T-helper 2 cell (primary cell): ENCODE measurements at places on chromosomes 7 and 10.

- DNase-seq: no peak
These were observed 187.0 kb downstream of the MAD1L1 start for GRCh38 chr7:2045559-2046405.

DNA sequence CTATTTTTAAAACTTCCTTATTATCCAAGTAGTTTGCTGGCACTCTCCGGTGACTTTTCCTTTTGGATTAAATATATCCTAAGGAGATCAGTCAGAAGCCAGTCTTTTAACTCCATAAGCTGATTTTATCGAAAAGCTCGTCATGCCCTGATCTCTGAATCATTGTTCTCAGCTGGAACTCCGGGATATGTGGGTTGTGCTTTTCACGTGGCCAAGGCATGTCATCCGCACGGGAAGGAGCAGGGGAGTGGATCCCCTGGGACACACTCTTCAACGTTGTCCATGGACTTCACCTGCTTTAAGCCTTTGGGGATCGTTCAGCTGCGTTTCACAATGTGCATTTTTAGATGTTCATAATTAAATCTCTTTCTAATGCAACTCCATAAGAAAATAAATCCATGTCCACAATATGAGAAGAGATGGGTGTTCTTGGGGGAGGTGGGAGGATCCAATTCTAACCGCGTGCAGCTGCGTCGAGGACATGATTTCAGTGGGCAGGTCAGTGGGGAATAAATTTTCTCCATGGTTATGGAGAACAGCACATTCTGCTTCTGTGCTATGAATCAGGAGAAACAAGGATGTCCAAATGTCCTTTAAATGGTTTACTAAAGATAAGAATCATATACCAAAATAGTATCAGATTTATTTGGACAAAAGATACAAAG, 229.5 kb upstream of the ADARB2 start:
- no peak for DNase-seq

GRCh38 chr7:116805100-116805544, 57.3 kb upstream of the CAPZA2 start:
- no peak for DNase-seq

DNA sequence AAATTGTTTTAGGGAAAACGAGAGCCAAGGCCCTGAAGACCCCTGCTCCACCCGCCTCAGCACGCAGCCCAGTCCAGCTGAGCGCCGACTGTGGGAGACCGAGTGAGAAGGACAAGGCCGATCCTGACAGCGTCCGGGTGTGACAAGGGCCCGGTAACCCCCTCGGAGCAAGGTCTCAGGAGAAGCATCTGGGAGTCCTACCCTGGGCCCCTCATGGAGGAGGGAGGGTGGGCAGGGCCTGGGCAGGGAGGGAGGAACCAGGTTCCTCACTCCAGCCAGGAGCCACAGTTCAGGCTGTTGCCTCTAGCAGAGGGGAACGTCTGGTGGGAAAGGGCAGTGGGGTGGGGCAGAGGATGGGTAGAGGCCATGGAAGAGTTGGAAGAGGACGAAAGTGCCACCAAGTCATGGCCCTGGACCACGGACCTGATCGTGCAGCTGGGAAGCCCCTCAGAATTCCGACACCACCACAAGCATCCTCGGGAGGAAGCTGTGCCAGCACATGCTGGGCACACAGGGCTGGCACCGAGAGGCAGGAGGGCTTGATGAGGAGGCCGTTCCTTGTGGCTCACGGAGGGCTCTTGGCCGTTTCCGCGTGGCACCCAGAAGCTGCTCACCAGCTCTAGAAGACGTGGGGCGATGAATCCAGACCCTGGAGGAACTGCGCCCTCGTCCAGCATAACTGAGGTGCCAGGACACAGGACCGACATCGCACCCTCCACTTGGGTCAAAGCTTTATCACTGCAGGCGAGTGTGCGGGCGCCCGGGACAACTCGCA, 2.2 kb upstream of the KNDC1 start:
- DNase-seq: no peak

DNA sequence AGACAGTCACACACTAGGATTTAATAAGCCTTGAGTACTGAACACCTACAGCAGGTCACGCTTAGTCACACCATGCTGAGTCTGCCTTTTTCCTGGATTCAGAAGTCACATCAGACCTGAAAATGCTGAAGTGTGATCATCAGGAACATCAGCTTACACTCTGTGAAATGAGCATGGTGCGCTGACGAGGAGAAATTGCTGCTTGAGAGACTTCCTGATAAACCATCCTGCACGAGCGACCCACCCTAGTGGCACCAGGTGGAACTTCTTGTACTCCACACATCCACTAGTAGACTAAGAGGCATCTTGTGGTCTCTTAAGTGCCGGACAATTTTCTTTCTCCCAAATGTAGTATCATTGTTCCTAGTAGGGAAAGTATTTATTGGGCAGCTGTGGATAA, 51.8 kb upstream of the MRLN start:
- no peak for DNase-seq

GRCh38 chr7:7662527-7662926, 22.0 kb downstream of the UMAD1 start:
- no peak for DNase-seq

GRCh38 chr7:151890355-151891004, 13.6 kb upstream of the PRKAG2 start:
- DNase-seq: no peak

GRCh38 chr7:141400356-141400755, 150.9 kb upstream of the AGK start:
- DNase-seq: no peak

- no peak for DNase-seq
These were observed 254.2 kb downstream of the COBL start for GRCh38 chr7:51062222-51062987.

GRCh38 chr10:110829721-110830410, 41.9 kb upstream of the PDCD4 start:
- DNase-seq: no peak

DNA sequence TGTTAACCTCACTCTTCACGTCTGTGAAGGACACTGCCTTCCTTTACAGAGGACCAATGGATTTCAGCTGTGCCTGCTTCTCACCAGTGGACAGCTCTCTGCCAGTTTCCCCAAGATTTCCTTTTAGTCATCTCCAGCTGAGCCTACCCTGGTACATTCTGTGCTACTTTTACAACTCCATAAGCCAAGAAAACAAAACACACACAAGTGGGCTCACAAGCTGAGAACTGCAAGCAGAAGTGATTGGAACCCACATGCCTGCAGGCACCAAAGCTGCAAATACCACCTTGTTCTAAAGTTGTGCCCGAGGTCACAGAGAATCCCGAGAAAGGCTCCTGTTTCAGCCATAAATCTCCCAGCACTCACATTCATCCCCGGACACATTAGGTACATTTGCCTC, 636.8 kb downstream of the PHTF2 start:
- no peak for DNase-seq

DNA sequence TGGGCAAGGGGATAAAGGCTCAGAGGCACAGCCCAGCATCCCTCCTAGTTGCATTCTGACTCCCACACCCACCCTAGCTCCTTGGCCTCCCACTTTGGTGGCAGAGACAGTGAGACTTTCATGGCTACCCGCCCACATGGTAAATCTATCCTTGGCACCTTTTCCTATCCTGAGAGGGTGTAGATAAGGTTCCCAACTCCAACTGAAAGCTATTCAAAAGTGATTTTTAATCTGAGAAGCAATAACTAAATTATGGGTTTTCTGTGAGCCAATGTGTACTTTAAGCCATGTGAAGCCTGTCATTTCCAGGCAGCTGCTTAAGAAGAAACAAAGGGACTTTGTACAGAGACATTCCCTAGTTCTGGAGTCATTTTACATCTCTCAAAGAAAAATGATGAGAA, 9.1 kb downstream of the LAMB1 start:
- no peak for DNase-seq

DNA sequence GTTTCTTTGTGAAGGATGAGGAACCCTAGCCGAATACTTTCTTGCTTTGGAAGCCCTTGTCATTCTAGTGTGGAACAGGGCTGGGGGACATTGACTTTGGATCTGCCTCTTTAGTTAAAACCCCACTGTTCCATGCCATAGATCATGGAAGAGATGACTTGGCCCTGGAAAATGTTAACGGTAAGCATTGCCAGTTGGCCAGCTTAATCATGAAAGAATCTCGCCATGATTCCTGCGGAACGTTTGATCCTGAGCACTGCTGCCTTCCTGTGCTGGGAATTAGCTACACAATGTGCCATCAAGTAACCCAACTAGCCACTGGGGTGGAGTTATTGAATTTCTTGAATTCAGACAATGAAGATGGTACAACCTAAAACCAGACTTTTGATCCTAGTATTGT, 177.6 kb upstream of the FZD8 start:
- DNase-seq: no peak

GRCh38 chr10:71911296-71911953, 52.8 kb upstream of the CHST3 start:
- no peak for DNase-seq

- no peak for DNase-seq
These were observed 1.1 kb downstream of the SH3PXD2A start for GRCh38 chr10:103854265-103854685.

DNA sequence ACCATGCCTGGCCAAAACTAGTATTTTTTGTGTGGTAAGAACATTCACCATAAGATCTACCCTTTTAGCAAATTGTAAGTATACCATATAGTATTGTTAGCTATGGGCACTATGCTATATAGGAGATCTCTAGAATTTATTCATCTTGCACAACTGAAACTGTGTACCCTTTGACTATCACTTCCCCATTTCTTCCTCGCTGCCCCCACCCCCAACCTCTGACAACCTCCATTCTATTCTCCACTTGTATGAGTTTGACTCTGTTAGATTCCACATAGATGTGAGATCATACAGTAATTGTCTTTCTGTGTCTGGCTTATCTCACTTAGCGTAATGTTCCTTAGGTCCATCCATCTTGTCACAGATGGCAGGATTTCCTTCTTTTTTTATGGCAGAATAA, 3.6 kb downstream of the CASP7 start:
- DNase-seq: no peak

- DNase-seq: no peak
These were observed 600.4 kb downstream of the KCNMA1 start for GRCh38 chr10:77036993-77037734.

- DNase-seq: no peak
These were observed 213.6 kb upstream of the FOXK1 start for GRCh38 chr7:4468320-4469102.

GRCh38 chr10:32437334-32437733, 8.6 kb upstream of the CCDC7 start:
- DNase-seq: no peak

- DNase-seq: no peak
These were observed 42.7 kb upstream of the PLXNA4 start for GRCh38 chr7:132618956-132619305.

GRCh38 chr7:118372530-118372929, 148.0 kb downstream of the ANKRD7 start:
- DNase-seq: no peak

DNA sequence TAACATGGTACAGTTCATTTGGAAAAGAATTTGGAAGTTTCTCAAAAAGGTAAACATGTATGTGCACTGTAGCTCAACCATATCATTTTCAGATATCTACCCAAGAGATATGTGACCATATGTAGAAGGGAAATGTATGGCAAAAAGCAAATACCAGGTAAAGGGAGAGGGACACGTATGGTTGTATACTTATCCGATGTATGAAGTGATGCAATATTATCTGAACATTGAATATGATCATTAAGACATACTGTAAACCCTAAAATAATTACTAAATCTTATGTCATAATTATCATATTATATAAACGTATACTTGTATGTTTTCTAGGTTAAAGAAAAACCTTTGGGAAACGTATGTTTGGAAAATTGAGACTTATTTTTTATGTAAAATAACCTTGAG, 367.5 kb upstream of the KCND2 start:
- no peak for DNase-seq

GRCh38 chr7:49229246-49229645, 304.9 kb downstream of the CDC14C start:
- no peak for DNase-seq

- no peak for DNase-seq
These were observed 2.6 kb upstream of the PPIF start for GRCh38 chr10:79344502-79345195.

- no peak for DNase-seq
These were observed 29.6 kb upstream of the SOSTDC1 start for GRCh38 chr7:16494955-16495719.

DNA sequence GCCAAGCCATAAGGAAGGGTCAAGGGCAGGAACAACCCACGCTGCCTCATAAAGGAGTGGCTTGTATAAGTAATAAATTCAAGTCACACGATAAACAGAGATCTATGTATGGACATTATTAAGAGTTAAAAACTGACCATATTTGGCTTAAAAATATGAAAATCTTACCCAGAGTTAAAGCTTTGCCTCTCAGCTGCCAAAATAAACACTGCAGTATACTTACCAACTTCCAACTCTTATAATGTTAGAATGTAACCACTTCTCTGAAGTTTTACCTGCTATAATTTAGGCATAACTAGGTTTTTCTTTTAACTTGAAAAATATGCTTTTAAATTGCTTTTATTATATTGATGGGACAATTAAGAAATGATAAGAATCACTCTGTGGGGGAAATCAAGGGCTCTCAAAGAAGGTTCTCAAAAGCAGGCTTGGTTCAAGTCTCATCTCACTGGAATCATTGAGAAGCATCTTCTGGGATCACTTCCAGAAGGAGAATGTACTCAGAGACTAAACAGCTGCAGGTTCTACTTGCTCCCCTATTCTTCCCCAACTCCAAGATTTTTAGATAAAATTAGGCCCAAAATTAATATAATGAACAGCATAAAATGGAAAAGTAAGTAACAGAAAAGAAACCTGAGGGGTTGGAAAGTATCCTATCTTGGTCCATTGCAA, 16.1 kb upstream of the CAV2 start:
- no peak for DNase-seq

DNA sequence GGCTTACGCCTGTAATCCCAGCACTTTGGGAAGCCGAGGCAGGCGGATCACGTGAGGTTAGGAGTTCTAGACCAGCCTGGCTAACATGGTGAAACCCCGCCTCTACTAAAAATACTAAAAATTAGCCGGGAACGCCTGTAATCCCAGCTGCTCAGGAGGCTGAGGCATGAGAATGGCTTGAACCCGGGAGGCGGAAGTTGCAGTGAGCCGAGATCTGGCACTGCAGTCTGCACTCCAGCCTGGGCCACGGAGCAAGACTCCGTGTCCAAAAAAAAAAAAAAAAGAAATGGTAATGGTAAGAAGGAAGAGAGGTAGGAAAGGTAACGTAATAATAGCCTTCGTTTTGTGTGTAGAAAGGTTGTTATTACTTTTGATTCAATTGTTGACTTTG, 1.2 kb downstream of the HSPA14 start:
- no peak for DNase-seq

DNA sequence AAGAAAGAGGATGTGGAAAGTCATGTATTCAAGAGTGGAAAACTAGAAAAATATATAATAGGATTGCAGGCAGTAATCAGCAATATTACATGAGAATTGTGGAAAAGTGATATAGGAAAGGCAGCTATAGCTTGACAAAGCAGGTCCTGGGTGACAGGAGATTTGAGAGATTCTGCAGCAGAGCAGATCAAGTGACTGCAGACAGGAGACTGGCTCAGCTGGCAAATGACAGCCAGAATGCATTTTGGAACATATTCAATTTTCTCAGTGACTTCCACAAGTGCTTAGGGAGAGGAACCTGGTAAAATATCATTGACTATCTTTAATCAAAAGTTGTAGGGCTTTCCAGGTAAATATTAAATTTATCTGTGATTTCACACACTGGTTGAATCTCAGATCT, 260.5 kb upstream of the CACNA2D1 start:
- DNase-seq: no peak
